Renal cortex interstitium (tissue), 15 donors: ENCODE measurements at places on chromosomes 12 and 14. TPM values are rescaled to one million over a fixed set of nuclear protein-coding genes. Genes with fewer than 3 reads are reported as not detected.
A peak's percentile ranks its signal among the peaks of the same experiment; 100 is the strongest.

POU6F1 gene
- polyA plus RNA-seq: 14.0 TPM

PLEK2 gene
- polyA plus RNA-seq: 1.7 TPM

DNA sequence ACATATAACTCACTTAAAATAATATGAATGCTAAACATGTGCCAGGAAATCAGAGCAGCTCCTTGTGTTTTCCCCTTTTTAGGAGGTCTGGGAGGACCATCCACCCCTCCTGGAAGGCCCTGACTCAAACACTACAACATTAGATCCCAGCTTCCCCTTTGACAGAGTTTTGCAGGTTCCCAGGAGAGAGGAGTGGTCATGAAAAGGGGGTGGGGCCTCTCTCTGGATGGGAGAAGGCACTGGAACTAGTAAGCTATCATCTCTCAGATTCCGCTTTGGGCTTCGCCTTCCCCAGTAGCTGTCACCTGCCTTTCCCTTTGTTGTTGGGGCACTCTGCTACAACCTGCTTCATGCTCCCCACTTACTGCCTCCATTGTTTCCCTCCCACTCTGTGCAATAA, 149.2 kb downstream of the ZFP36L1 start:
- no peak for DNase-seq

ZNF384 gene
- 99.6 TPM for polyA plus RNA-seq

ACSM4 gene
- polyA plus RNA-seq: 0.17 TPM

GRCh38 chr14:93331728-93332396, 974 bp downstream of the BTBD7 start:
- DNase-seq: no peak

PTPRR gene
- polyA plus RNA-seq: 0.64 TPM

DNA sequence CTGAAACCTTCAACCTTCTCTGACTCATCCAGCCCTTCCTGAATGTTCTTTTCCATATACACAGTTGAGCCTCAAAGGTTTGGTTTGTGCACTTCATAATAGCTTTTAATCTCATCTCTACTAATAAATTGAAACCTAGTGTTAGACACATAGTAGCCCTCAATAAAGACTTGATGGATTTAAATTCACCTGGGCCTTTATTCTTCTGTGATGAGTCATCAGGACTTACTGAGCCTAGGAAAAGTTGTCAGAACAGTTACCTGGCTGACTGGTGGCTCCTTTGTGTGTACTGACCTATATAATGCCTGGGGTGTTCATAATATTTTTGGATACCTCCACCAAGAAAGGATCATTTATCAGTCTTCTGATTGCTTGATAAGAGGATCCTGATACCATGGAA, 86.4 kb upstream of the NTF3 start:
- no peak for DNase-seq

DNA sequence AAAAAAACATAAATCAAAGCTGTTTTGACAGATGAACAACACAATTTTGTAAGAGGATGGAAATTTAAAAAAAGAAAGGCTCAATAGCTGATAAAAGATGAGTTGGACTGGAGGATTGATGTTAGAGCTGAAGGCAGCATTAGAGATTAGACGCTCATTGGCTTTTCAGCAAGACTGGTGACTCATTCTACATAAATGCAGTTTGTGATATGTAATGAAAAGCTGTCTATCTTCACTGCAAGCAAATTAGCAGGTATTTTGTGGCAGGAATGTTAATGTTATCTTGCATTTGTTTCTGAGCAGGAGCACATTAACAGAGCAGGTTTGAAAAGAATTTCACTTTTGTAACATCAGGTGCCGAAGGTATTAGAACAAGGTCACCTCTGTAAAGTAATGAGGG, 442.7 kb upstream of the NOVA1 start:
- DNase-seq: no peak

DNA sequence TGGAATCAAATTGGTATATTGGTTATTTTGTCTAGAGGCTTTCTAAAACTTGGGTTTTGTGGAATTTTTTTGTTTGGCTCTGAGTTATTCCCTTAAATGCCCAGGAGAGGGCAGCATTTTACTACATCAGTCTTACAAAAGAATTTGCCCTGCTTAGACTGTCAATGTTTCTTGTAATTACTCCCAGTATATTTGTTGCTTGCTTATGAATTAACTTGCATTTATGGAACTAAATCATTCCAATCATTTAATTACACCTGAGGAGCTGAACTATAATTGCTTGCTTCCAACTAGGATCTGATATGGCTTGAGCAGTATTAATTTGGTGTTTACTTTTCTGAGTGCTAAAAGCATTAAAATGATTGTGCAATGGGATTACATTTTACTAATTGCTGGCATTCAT, 48.7 kb downstream of the MIPOL1 start:
- peak; percentile 18 for DNase-seq

DNA sequence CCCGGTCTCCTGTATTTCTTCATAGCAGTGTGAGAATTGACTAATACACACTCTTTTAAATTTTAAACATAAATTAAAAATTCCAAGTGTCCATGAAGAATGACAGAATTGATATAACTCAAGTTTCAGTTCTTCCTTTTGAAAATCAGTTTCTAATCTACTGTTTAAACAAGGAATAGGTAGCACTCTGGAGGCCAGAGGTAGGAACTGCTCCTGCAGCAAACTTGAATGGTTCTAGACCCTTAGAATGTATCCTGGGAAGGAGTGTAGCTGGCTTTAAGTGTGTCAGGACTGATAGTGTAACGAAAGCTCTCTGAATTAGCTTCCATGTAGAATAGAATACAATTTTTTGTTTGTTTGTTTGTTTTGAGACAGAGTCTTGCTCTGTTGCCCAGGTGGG, 76.8 kb downstream of the AKAP6 start:
- no peak for DNase-seq

- DNase-seq: no peak
Observed at GRCh38 chr12:39157696-39158342, 252.4 kb upstream of the CPNE8 start.

DNA sequence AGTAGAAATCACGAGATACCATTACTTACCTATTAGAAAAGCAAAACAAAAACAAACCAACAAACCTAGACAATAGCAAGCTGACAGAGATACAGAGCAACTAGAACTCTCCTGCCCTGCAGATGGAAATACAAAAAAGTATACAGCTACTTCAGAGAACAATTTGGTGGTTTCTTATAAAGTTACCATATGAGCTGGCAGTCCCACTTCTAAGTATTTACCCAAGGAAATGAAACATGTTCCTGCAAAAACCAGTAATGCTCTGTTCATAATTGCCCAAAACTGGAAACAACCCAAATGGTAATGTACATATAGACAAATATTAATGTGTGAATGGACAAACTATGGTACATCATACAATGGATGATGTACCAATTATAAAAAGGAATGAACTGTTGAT, 31.7 kb downstream of the FUT8 start:
- no peak for DNase-seq

- no peak for DNase-seq
Observed at GRCh38 chr12:23066095-23066494, 441.1 kb downstream of the ETNK1 start.

GRCh38 chr12:115371711-115372110, 687.7 kb upstream of the TBX3 start:
- DNase-seq: no peak

GRCh38 chr14:60589442-60589841, 59.8 kb downstream of the SIX1 start:
- no peak for DNase-seq

- no peak for DNase-seq
Observed at GRCh38 chr12:93585247-93585646, 12.8 kb downstream of the SOCS2 start.

AKAP3 gene
- 3.8 TPM for polyA plus RNA-seq
